ENCODE measurements at places on chromosomes 4 and X.
A peak's percentile ranks its signal among the peaks of the same experiment; 100 is the strongest.

- DNase-seq = peak; percentile 44
Observed at GRCh38 chr4:82905205-82905604, 4.7 kb downstream of the THAP9 start.

DNA sequence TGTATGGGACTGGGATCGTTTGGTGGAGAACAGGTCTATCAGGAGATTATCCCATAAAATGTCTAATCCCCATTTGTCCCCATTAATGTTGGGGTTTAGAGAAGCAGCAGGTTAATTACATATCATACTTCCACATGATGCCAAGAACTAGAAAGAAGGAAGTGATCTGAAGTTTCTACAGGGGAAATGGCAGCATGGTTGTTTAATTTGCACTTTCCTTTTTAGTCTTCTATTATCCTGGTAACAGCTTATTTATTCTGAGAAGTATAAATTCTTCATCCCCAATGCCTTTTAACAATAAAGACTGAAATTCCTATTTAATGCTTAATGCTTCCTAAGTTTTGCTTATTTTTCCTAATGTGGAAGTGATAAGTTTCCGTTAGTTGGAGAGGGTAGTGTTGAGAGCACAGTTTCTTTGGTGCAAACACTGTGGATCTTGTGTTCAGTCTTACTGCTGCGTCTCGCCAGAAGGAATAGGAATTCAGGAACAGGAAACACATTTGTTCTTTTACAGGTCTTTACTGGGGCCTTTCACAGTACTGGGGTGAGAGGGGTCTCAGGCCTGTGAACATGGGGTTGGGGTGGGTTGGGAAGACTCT lies 59.5 kb upstream of the TADA2B start:
- DNase-seq = no peak

GRCh38 chr4:84051089-84051488 lies 448.0 kb downstream of the NKX6-1 start:
- DNase-seq = no peak

DNA sequence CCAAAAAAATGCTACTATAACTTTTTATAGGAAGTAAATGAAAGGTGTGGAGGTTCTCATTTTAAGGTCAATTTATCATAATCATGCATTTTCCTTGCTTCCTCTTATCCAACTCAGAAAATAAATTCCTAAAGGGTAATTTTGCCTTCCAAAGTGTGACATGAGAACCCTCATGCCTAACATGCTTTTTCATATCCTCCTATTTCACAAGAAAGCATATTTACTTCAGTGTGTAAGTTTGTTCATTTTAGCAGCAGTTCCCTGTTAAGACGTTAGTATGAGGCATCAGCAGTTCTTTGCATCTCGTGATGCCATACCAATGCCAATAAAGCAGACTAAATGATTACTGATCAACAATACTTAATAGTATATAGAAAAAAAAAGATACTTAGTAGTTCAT lies 18.4 kb downstream of the WDFY3 start:
- no peak for DNase-seq

DNA sequence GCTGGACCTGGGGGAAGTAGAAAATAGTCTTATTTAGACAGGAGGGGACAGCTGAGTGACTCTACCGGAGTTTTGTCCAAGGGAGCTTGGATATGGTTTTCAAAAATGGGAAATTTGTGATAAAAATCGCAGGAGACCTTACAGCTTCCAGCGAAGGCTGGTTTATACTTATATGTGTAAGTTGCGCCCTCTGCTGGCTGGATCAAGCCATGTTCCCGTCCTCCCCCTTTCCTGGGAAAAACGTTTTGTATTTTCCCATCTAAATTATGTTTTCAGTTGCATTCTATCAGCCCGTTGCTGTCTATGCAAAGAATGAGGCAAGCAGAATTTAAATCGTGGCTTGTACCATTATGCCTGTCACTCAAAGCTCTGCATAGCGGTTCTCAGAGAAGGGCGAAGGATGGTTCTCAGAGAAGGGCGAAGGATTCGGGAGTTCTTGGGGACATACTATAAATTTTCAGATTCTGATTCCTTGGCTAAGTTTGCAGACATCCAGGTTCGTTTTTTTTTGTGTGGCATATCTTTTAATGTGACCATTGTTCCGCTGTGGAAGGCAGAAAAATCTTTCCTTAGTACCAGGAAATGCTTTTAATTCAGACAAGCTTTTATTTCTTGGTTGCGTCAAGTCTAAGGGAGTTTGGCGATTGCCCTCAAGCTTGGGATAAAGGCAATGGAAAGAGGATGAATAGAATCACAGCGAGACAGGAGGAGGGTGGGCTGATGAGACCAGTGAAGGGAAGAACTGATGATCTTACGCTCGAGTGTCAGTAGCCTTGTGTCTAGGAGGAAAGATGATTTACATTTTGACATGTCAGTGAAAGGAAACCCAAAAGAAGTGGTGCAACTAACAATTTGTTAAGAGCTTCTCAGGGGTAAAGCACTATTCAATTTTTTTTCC lies 128.5 kb upstream of the ARX start:
- DNase-seq = peak; percentile 46

GRCh38 chr4:73019462-73020047 lies 50.0 kb downstream of the COX18 start:
- peak; percentile 16 for DNase-seq

- DNase-seq = peak; percentile 12
Observed at GRCh38 chr4:112514647-112515197, 1.3 kb downstream of the NEUROG2 start.

GRCh38 chr4:142379277-142380051 lies 466.6 kb downstream of the INPP4B start:
- no peak for DNase-seq

DNA sequence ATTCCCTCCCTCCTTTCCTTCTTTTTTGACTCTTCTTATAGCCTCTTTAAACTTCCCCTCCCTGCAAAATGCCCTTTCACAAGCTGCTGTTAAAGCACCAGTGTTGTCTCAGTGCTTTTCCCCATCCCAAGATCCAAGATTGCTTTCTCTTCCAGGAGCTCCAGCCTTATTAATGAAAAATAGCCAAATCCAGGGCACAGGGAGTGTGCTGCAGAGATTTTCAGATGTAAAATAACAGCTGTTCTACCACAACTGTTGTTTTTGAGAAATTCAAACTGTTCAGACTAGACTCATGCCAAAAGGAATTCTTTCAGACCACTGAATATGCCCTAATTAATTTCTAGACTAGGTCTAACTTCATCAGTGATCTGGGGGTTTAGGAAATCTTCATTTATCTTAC lies 47.0 kb upstream of the GPC3 start:
- DNase-seq = no peak

DNA sequence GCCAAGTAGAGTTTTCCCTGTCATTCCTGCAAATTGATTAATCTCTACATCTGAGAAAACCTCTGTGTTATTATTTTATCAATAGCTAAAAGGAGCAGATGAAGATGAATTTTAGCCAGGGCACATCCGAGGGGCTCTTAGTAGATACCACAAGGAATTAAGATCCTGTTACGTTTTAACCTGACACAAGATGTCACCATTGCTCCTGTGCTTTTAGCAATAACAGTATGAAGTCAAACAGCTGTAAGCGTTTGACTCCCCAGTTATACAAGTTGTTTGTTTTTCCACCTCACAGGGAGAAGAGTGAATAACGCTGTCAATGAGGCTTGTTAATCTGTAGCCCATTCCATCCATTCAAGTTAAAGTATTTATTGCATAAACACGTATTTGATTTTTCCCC lies 76.0 kb upstream of the AP1S2 start:
- no peak for DNase-seq

Measured in activated CD4-positive, alpha-beta T cell treated with anti-CD3 and anti-CD28 coated beads for 48 hours (primary cell).